ENCODE measurements at places on chromosomes 3 and 15.
A peak's percentile ranks its signal among the peaks of the same experiment; 100 is the strongest.

DNA sequence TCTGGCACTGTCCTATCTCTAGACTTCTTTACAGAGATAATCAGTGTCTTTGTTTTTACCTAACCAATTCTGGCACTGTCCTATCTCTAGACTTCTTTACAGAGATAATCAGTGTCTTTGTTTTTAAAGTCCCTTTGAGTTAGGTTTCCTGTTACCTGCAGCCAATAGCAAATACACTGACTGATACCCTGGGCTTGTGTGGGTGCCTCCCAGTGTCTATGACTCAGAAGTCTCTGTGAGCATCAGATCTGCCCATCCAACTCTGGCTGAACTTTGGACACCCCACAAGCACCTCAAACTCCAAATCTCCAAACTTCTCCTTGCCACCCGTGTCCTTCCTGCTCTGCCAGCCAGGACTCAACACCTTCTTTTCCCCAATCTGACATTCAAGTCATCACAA is 30.4 kb downstream of the SLC41A3 start:
- no peak for DNase-seq

- no peak for DNase-seq
Measured at GRCh38 chr3:105594219-105594618, 227.5 kb downstream of the ALCAM start.

DNA sequence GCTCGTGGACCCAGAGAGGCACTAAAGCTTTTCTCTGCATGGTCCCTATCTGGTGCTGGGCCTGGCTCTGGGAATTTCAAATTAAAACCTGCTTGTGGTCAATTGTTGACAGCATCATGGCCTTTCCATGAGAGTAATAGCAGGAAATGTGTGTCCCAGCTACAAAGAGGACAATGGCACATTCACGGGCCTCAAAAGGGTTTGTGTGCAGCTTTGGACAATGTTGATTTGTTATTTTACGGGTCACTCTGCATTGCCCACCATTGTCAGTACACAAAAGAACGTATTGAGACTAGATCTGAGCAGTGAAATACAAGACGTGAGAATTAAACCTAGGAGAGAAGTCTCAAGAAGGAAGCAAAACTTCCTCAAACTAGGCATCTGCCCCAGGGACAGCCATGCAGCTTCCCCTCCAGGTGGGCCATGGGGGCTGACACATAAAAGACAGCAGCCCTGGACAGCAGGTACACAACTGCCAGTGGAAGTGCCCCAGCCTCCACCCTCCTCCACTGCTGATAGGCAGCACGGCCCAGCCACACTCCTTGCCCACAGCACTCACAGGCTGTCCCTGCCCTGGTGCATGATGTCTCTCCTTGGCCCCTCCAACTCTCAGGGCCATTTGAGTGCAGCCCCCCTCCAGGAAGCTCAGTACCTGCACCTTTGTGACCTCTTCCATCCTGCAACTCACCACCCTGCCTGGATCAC is 15.9 kb upstream of the LTF start:
- no peak for DNase-seq

DNA sequence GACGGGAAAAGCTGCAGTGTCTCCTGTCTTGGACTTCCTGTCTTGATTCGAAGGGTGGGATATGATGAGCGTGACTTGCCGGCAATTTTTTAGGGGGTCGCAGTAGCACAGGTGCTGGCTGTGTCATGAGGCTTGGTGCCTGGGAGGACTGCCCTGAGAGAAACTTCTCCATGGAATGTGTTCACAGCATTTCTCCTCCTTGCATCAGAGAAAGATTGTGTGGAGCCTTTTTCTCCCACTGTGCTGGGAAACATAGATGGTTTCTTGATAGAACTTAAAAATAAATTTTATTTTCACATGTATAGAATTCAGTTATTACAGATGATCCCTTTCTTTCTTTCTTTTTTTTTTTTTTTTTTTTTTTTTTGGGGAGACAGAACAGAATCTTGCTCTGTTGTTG is 121.4 kb downstream of the KLHL25 start:
- no peak for DNase-seq

GRCh38 chr15:86522721-86523120 is 443.1 kb downstream of the AGBL1 start:
- DNase-seq = no peak

- DNase-seq = no peak
Measured at GRCh38 chr3:54591157-54591556, 336.7 kb downstream of the LRTM1 start.

- DNase-seq = no peak
Measured at GRCh38 chr3:193599393-193599792, 6.4 kb downstream of the OPA1 start.

- no peak for DNase-seq
Measured at GRCh38 chr3:8298021-8298954, 203.3 kb upstream of the LMCD1 start.

DNA sequence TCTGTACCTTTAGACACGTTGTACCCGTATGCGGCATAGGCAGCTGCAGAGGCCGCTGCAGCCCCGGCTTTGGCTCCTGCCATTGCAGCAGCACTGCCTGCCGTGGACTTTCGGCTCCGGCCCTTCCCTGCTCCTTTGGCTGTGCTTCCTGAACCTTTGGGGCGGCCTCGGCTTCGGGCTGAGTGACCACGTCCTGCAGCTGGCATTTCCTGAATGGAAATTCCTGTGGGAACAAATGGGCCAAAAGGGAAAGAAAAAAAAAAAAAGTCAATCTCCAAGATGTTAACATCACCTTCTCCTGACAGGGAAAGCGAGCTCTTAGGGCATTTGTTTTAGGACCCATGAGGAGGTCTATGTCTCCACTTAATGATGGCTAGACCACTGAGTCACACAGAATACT is 29.6 kb downstream of the CHAC1 start:
- DNase-seq = no peak

GRCh38 chr3:139957844-139958243 is 22.9 kb downstream of the CLSTN2 start:
- DNase-seq = no peak

DNA sequence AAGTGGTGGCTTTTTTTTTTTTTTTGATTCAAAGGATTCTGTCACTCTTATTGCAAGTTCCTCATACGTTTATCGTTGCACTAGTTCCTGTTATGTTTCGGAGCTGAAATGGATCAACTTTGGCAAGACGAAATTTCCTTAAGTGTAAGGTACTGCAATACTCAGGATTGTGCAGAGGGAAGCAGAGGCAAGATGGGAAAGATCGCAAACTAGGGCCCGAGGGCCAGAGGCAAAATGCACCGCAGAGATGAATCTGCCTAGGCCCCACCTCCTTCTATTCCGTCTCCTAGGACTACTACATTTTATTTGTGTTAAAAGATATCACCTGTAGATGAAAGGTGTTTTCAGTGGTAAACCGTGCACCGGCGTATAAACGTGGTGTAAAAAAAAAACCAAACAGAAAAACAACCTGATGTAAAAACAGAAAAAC is 331 bp downstream of the RNU6-1 start:
- DNase-seq = peak; percentile 44

- DNase-seq = peak; percentile 27
Measured at GRCh38 chr15:68154923-68155559, 50.1 kb downstream of the CALML4 start.

- DNase-seq = no peak
Measured at GRCh38 chr3:58556001-58556400, 19.0 kb upstream of the ACOX2 start.

- no peak for DNase-seq
Measured at GRCh38 chr3:141280086-141280485, 48.5 kb downstream of the PXYLP1 start.

DNA sequence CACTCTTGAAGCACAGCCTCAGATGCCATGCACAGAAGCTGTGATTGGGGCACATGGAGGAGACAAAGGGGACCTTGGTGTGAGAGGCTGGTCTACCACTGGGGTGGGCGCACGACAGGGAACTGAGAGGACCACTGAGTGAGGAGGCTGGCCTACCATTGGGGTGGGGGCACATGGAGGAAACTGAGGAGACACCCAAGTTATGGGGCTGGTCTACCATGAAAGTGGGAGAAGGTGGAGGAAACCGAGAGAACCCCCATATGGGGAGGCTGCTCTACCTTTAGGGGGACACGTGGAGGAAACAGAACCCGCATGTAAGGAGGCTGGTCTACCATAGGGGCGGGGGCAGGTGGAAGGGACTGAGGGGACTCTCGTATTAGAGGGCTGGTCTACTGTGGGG is 153.4 kb downstream of the FBLN2 start:
- DNase-seq = no peak

DNA sequence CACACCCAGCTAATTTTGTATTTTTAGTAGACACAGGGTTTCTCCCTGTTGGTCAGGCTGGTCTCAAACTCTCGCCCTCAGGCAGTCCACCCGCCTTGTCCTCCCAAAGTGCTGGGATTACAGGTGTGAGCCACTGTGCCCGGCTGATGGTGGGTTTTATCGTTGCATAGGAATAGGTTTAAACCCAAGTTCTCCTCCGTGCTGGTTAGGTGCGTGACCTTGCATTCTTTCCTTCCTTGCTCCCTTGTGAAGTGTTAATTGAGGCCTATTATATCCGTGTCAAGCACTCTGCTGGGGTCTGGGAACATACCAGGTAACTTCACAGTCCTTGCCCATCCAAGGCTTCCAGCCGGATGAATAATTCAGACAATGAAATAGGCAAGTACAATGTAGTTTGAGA is 19.3 kb upstream of the ETV5 start:
- DNase-seq = no peak

DNA sequence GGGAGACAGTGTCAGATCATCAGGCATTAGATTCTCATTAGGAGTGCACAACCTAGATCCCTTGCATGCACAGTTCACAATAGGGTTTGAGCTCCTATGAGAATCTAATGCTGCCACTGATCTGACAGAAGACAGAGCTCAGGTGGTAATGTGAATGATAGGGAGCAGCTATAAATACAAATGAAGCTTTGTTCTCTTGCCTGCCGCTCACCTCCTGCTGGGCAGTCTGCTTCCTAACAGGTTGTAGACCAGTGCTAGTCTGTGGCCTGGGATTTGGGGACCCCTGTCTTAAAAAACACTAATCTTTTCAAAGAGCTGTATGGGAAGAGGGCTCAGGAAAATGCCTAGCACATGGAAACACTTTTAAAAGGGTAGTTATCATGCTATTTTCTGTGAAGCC is 50.9 kb upstream of the PARP14 start:
- no peak for DNase-seq

- DNase-seq = no peak
Measured at GRCh38 chr3:123605789-123606234, 21.0 kb upstream of the HACD2 start.

- DNase-seq = no peak
Measured at GRCh38 chr3:117874028-117874690, 1160.5 kb downstream of the IGSF11 start.

DNA sequence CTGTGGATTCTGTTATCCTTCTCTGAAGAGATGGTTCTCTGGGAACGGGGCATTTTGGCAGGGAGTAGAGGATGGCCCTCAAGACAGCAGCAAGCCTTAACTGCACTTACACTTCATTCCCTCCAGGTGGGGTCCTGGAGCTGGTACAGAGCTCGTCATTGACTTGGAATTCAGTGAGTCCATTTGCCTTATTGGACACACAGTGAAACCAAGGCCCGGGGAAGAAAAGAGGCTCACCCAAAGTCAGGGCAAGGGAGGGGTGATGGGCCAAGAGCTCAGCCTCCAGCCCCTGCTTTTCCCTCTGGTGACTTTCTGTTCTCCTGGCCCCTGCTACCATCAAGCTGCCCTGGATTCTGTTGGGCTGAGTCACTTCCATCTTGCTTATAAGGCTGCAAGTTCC is 125.6 kb downstream of the ETFA start:
- DNase-seq = no peak

GRCh38 chr15:56528136-56528535 is 63.2 kb upstream of the MNS1 start:
- no peak for DNase-seq

DNA sequence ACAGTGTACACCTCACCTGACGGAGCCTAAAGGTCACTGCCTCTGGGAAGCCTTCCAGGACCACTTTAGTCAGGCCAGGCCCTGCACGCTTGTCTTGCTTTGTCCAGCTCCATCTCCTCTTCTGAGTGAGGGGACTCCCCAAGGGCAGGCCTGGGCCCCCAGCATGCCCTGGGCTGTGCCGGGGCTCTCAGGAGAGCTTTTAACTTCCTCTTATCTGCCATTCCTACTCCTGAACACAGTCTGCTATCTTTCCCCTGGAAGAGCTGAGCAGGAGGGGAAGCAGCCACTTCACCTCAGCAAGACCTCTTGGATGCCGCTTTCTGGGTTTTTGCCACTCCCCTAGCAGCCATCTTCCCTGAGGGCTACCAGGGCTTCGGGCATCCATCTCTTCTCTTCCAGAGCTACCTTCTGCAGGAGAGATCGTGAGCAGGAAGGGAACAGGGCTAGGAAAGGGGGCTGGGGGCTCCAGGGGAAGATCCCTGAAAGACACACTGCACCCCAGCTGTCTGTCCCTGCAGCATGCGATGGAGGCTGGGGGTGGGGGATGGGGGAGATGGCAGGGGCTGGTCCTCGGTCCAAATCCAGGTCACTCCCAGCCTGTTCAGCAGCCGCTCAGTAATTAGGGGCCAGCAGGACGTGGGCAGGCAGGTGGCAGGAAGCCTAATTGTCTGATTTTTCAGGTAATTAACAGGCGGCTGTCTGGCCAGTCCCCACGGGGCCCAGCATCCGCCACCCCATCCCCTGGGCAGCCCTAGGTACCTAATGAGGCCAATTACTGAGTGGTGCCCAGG is 19.9 kb upstream of the RPL29 start:
- DNase-seq = no peak

DNA sequence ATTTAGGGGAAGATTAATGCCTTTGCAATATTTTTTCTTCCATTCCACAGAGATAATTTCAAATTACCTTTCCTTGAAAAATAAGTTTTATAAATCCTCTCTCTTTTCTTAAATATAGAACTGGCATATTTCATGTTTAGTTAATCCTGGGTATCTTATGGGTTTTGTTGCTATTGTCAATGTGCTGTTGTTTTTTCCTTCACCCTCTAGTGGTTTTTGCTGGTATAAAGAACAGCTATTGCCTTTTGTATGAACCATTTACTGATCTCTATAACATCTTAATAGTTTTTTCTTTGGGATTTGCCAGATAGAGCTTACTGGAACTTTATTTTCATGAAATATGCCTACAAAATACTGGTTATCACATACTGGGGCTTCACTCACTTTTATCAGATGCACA is 359.6 kb upstream of the DPPA4 start:
- DNase-seq = no peak

- DNase-seq = no peak
Measured at GRCh38 chr3:164479406-164479805, 598.9 kb downstream of the SI start.

GRCh38 chr3:102002056-102002455 is 152.7 kb downstream of the NFKBIZ start:
- DNase-seq = no peak

DNA sequence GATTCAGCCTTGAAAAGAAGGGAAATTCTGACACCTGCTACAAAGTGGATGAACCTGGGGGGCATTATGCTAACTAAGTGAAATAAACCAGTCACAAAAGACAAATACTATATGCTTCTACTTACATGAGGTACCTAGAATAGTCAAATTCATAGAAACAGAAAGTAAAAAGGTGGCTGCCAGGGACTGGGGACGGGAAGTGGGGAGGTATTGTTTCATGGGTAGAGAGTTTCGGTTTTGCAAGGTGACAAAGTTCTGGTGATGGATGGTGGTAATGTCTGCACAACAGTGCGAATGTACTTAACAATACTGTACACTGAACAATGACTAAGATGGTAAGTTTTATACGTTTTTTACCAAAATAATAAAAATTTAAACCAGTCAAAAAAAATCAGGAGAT is 4.8 kb downstream of the IDH2 start:
- DNase-seq = peak; percentile 79

Measured in CD4-positive, alpha-beta T cell treated with Interleukin-6 at 100 ng/mL for 8 hours (primary cell).